ENCODE measurements at places on chromosomes 6 and 20.

GRCh38 chr6:127403636-127404035 lies 55.6 kb downstream of the KIAA0408 start:
- no peak for DNase-seq

- no peak for DNase-seq
These were observed 45.8 kb downstream of the CLIC5 start for GRCh38 chr6:45969883-45970282.

- no peak for DNase-seq
These were observed 59.9 kb upstream of the TENT5A start for GRCh38 chr6:81812401-81812800.

DNA sequence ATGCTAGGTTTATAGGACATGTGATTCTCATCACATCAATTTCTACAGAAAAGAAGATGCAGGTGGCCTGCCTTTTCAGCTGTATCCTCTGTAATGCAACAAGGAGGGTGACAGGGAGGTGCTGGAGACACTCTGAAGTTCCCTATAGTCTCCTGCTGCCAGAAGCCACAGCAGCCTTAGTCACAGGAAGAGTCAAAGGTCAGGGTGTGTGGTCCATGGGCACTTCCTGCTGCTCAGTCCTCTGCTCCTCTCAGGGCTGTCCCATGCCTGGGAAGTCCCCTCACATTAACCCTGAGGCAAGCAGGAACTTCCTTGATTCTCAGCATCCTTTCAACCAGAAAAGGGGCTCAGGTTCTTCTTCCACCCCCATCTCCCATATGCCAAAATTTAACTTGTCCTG lies 144.8 kb upstream of the FOXA2 start:
- DNase-seq, result no peak

- DNase-seq, result no peak
These were observed 11.1 kb upstream of the SERINC3 start for GRCh38 chr20:44532981-44533331.

DNA sequence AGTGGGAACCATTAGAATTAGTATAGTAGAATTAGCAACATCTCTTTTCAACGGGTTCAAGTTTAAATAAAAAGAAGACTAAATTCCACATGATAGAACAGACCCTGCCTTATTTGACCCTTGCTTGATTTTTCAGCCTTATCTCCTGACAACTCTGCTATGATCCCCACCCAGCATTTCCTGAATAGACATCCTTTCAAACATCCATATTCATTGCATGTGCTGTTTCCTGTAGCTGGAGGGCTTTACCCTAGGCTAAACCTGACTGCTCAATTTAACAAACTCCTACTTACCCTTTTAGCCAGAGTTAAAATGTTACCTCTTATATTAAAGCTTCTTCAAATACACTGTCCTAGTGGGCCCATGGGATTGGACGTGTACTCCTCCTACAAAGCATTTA lies 594.8 kb upstream of the ARID1B start:
- no peak for DNase-seq

DNA sequence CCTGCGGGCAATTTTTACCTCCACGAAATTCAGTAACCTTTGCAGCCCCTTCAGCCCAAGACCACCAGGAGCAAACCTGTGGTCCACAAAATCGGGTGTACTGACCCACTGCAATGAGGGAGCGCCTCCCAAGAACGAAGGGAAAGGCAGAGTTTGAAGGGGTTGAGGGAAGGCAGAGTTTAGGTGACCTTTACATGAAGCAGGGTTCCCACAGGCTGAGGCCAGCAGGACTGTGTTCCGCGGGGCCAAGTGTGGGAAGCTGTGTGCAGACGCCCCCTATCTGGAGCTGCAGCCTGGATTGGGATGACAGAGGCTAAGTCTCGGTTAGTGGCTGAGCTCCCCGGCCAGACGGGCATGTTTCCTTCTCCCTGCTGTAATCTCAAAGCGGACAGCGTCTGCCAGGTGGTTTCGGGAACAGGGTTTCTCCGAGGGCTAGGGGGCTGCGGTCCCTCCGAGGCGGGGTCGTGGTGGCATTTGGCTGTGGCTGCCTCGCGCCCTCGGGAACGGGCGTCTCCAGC lies 826 bp upstream of the PYGB start:
- DNase-seq, result no peak
